ENCODE measurements at places on chromosomes 16 and 17. TPM values are rescaled to one million over a fixed set of nuclear protein-coding genes. Genes with fewer than 3 reads are reported as not detected.

DNA sequence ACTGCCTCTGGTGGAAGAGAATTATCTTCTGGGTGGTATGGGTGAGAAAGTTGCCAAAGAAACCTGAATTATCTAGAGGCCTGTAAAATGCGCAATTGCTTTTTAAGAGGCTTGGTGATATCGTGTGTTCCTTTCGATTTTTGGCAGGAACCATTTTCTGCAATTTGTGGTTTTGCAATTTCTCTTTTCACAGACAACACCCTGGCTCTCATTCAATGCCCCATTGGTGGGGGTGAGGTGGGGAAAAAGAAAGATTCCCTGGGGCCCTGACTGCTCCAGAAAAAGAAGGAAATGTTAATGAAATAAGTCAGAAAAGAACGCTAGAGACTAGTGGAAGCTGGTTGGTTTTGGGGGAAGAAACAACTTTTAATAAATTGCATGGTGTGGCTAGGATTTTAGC lies 77.4 kb downstream of the ANKFN1 start:
- DNase-seq = no peak

Gene NPB
- 0.64 TPM for total RNA-seq

Gene ATP2C2
- total RNA-seq = not detected

Gene PIRT
- total RNA-seq = not detected

Gene ALOX12
- total RNA-seq = not detected

Gene TRPV2
- 16.0 TPM for total RNA-seq
